ENCODE measurements at places on chromosomes 4 and X. TPM values are rescaled to one million over a fixed set of nuclear protein-coding genes. Genes with fewer than 3 reads are reported as not detected.

Gene RRH
- 0.44 TPM for total RNA-seq

Gene TREX2
- total RNA-seq = 1.9 TPM

Gene F8A2
- not detected for total RNA-seq

Gene FGF13
- total RNA-seq = not detected

Gene MGARP
- total RNA-seq = not detected

Gene SLC34A2
- total RNA-seq = not detected

Gene RTL9
- not detected for total RNA-seq

Gene POU3F4
- not detected for total RNA-seq

Data from CD8-positive, alpha-beta memory T cell (primary cell).